NCI-H2081 treated with DMSO at 0.1 percent for 48 hours (cell line): ENCODE measurements at places on chromosomes 16 and 17.

- DNase-seq = no peak
These were observed 50.8 kb upstream of the SMIM36 start for GRCh38 chr17:55561973-55562495.

- no peak for DNase-seq
These were observed 73.7 kb downstream of the RAI1 start for GRCh38 chr17:17754719-17755686.

DNA sequence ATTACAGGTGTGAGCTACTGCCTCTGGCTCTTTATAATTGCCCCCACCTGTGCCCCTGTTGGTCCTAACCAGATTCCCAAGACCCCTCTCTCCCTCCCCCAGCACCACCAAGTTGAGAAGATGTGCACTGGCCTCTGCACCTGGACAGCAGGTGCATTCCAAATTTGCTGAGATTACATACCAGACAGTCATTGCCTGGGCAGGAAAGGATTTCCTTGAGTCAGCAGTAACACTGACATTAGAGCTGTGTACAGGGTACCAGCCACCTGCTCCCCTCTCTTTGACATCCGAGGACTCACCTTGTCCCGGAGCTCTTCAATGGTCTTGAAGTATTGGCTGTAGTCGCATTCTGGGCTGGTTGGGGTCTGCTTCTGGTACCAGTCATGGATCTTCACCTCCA, 659 bp downstream of the KRT15 start:
- no peak for DNase-seq

DNA sequence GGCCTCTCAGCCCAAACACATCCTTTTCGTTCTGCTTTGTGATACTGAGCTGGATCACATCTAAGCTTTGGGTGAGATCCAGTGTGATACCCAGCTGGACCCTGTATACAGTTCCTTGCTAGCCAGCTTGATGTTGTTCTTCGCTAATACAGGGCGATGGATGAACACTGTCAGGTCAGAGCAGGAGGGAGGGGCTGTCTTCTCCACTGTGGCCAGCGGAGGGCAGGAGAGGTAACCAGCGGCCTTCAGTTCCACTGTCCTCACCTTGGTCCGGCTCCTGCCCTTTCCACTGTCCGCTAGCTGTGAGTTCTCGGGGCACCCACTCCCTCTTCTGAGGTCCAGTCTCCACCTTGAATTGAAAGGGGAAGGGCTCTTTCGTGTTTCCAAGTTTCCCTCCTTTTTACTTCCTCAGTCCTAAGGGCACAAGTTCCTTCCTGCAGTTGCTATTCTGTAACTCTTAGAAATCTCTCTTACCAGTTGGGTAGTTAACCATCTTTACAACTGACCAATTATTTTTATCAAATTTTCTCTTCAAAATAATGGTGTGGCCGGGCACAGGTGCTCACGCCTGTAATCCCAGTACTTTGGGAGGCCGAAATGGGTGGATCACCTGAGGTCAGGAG, 3.0 kb upstream of the ZNF213 start:
- DNase-seq = no peak

DNA sequence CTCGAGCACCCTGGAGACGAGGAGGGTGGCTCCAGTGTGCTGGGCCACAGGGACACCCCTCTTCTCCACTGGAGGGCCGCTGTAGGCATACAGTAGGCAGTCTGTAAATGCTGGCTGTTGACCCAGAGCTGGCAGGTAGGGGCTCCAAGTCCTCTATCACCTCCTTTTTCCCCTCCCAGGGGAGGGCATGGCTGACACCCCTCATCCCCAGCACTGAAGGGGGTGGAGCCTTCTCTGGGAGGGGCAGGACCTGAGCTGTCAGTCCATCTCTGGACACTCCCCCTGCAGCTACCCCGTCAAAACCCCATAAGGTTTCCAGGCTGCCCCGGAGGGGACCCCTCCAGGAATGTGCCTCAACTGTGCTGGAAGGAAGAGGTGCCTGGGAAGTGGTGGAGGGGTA, 2.4 kb downstream of the KCNJ12 start:
- no peak for DNase-seq

DNA sequence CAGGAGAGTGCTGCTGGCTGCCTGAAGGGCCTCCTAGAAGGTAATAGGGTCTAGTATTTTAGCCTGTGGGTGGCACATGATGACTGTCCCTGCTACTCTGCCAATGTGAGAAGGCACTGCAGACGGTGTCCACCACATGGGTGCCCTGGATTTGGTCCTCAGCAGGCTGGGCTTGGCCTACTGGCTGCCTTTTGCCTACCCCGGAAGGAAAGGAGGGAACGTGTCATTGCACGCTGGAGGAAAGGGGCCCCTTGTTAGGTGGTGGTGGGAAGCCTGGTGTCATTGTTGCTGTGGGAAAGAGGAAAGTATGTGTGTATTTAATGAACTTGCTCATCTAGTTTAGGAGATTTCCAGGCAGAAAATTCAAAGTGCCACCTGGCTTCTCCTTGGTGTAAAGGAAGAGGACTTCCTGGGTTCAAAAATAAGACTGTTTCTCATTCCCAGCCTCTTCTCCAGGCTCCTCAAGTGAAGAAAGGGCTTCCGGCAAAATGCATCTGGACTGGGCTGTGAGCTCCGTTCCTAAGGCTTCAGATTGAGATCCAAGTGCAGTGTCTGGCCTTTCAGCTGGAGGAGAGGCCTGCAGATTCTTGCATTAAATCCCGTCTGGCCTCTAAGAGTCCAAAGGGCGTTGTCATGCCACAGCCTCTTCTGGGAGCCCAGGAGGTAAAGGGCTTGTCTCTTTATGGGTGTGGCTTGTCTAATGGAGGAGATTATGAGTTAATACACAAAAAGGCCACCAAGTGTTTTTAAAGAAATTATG, 55.1 kb downstream of the RPTOR start:
- no peak for DNase-seq

DNA sequence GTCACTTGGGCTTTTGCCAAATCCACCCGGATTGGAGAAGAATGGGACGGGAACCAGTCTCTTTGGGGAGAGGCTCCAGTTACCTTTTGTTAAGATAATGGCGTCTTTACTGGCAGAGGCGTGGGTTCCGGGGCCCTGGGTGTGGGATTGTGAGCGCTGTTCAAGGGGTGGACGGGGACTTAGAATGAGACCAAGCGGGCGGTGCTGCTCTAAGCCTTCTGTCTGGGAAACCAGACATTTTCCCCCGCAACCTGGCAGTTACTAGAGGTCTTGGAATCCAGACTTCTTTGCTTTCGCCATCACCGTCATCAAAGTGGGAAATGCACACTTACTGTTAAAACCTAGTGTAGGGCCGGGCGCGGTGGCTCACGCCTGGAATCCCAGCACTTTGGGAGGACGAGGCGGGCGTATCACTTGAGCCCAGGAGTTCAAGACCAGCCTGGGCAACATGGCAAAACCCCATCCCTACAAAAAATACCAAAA, 706 bp downstream of the TEN1 start:
- DNase-seq = no peak

GRCh38 chr16:49498666-49499413, 125.2 kb downstream of the C16orf78 start:
- no peak for DNase-seq

GRCh38 chr16:70610273-70611223, 35.8 kb upstream of the IL34 start:
- no peak for DNase-seq

GRCh38 chr16:19948186-19949104, 63.8 kb upstream of the GPRC5B start:
- no peak for DNase-seq

GRCh38 chr17:11487469-11487868, 110.8 kb upstream of the DNAH9 start:
- DNase-seq = no peak

DNA sequence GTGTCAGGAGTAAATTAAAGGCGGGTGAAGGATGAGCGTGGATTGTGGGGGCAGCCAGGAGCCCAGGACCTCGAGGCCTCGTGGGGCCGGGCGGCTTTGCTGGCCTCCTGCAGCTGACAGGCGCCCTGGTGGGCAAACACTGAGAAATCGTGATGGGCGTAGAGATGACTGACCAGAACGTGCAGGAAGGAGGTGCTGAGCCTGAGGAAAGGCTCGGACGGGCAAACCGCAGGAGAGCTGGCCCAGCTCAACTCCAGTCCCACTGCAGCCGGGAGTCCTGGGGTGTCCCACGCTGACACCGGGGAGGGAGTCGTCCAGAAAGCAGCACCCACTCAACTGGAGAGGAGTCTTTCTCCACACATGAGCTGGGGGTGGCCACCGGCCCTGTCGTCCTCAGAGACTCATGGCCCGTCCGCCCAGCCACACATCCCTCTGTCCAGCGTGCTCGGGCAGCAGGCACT, 36.9 kb downstream of the METRNL start:
- DNase-seq = no peak

DNA sequence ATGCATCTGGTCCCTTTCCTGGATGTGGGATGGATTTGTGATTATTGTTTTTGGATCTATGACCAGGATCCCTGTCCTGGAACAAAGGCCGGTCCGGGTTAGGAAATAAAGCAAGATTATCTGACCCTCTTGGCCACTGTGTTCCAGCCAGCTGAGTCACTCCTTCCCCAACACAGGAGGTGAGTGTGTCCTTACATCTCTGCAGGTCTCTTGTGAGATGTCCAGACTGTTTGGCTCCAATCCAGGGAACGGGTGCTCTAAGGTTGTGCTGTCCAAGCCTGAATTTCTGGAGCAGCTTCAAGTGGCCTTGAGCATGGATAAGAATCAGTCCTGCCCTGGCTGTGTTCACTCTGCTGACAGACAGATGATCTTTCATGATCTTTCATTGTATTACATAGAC, 136.5 kb upstream of the CCL2 start:
- no peak for DNase-seq

GRCh38 chr16:47413041-47413440, 47.8 kb downstream of the ITFG1 start:
- DNase-seq = no peak

GRCh38 chr16:21083729-21084268, 66.8 kb downstream of the DNAH3 start:
- DNase-seq = no peak
